ENCODE measurements at places on chromosomes 3 and 15. TPM values are rescaled to one million over a fixed set of nuclear protein-coding genes. Genes with fewer than 3 reads are reported as not detected.

The GOLGA6B gene
- not detected for total RNA-seq

The ADAMTS9 gene
- 0.08 TPM for total RNA-seq

The TMCO5A gene
- total RNA-seq, result not detected

The RBMS3 gene
- 4.9 TPM for total RNA-seq

The VGLL3 gene
- total RNA-seq, result 0.65 TPM

The FETUB gene
- total RNA-seq, result not detected

The SLC51A gene
- total RNA-seq, result not detected

The MKRN3 gene
- total RNA-seq, result 0.80 TPM

Data from hair follicular keratinocyte (primary cell).